ENCODE measurements at places on chromosomes 13 and 19.

GRCh38 chr13:75512253-75512652 is 25.4 kb downstream of the COMMD6 start:
- DNase-seq = peak; percentile 44

- no peak for DNase-seq
Measured at GRCh38 chr13:32840989-32841713, 175.1 kb upstream of the KL start.

DNA sequence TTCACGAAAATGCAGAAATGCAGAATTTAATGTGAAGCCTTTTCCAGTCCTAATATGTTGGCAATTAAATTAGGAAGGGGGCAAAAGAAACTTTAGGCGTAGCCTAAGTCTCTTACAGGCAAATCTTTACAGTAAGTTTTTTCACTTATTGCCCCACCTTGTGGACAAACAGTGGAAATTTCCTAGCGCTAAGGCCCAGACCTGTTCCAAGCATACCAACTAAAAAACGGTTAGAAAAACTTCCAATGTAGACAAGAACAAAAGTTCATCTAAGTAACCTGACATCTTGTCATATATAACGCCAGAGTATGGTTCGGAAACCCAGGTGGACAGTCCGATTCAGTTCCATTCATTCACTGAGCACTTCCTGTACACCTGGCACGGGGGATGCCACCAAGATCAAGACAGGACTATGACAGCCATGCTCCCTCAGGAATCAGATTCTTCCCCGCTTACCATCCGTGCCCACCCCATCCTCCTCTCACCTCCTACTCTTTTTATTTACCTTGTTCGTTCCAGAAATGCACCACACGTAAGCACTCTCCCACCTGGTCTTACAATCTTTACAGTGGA is 4.9 kb downstream of the ZAR1L start:
- peak; percentile 12 for DNase-seq

DNA sequence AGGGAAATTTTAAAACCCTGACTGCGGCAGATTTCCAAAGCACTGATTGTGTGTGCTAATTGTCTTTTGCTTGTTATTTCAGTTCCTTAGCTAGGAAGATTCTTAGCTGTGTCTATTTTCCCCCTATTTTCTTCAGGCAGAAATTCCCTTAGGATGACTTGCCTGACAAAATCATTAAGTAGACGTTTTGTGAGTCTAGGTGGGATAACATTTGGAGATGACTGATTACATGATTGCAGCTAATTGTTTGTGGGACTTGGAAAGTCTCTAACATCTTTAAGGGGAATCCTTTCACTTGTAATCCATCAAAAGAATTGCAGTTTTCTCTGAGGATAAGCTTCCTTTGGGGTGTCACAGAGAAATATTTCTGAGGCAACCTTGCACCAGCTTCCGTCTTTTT is 228.0 kb downstream of the OXGR1 start:
- DNase-seq = no peak

DNA sequence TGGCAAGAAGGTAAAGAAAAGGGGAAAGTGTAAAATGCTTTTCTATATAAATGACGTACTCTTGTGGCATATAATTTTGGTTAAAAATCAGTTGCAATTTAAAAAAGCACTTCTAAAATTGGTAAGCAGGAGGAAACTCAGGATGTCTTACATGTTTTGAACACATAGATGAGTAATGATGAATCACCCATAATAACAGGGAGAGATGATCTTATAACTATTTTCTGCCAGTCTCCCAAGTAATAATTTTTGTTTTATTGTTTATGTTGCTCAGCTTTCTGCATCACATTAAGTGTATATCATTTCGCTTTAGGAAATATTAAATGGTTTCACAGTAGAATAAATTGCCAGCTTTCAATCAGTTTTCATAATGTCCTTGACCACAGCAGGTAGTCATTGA is 1430.7 kb upstream of the PCDH20 start:
- DNase-seq = no peak

- no peak for DNase-seq
Measured at GRCh38 chr19:1567116-1567847, 843 bp downstream of the MEX3D start.

- no peak for DNase-seq
Measured at GRCh38 chr13:50599046-50599445, 244.4 kb downstream of the DLEU7 start.

DNA sequence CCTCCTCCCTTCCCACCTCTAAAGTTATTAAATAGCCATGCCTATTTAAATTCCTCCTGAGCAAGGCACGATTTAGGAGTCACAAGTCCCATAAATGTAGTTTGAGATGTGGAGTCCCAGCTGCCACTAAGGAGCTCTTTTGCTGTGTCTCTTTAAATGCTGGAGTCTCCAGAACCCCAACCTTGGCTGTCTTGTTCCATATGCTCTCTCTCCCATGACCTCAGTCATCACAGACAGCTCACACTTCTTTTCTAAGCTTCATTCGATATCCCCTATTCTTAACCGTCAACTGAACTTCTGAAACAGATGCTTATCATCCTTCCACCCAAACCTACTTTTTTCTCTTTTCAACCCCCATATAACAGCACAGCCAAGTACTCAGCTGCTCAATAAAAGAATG is 197.1 kb downstream of the VWA8 start:
- no peak for DNase-seq

DNA sequence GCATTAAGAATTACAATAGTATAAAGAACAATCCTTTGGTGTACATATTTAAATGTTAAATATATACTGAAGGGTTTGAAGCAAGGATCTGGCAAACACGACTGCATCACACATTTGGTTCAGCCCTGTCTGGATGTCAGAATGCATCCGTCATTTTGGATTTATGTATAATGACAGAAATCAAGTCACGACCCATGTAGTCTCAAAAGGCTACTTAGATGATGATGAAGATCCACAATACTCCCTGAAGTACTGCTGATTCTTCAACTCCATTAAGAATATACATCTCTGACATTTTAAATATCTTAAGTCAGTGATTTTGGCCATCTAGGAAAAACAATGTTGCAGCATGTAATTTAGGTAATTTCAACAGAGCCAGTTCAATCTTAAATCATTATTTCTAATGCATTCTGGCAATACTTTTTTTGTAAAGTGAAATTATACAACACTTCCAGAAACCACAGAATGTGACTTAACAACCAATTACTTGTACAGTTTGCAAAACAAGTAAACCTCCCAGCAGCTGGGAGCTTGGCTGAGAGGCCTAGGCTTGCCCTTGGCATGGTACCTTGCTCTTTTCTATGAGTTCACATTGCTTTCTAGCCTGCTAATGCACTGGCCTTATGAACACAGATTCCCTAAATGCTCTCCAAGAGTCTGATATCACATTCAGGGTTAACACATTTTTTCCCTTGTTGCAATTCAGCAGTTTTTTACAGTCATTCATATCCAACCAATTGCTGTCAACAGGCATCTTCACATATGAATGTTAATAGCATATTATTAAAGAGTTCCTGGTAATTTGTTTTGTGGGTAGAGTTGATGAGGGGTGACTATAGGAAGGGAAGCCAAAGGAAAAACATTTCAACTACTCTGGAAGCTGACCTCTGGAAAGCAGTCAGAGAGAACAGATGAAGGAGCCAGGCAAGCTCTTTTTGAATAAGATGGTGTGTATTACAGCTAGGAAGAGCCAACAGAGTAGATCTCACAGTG is 175.2 kb downstream of the ENOX1 start:
- no peak for DNase-seq

DNA sequence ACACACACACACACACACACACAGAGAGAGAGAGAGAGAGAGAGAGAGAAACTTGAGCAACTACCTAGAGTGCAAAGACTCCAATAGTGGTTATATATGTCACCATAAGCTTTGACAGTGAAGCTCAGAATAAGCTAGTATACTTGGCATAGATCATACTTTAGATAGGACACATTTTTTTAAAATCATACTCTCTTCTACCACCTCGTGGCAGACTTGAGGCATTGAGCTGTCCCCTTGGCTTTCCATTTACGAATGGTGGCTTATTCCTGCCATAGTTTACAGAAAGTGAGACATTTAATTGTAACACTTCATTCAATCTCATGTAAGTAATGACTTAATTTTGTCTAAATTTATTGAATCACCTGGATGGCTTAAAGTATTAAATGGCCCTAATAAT is 108.2 kb downstream of the EDNRB start:
- peak; percentile 4 for DNase-seq

- peak; percentile 100 for DNase-seq
Measured at GRCh38 chr19:35931161-35931873, 4.9 kb upstream of the LRFN3 start.

GRCh38 chr19:12603714-12604113 is 6.9 kb downstream of the ZNF490 start:
- DNase-seq = peak; percentile 42

GRCh38 chr13:54775501-54776191 is 1747.0 kb downstream of the OLFM4 start:
- no peak for DNase-seq

GRCh38 chr19:7492142-7492541 is 3.3 kb upstream of the PEX11G start:
- DNase-seq = no peak

- DNase-seq = no peak
Measured at GRCh38 chr13:20349564-20350381, 117.7 kb upstream of the GJB6 start.

- peak; percentile 46 for DNase-seq
Measured at GRCh38 chr13:51451467-51452360, 1.1 kb downstream of the INTS6 start.

DNA sequence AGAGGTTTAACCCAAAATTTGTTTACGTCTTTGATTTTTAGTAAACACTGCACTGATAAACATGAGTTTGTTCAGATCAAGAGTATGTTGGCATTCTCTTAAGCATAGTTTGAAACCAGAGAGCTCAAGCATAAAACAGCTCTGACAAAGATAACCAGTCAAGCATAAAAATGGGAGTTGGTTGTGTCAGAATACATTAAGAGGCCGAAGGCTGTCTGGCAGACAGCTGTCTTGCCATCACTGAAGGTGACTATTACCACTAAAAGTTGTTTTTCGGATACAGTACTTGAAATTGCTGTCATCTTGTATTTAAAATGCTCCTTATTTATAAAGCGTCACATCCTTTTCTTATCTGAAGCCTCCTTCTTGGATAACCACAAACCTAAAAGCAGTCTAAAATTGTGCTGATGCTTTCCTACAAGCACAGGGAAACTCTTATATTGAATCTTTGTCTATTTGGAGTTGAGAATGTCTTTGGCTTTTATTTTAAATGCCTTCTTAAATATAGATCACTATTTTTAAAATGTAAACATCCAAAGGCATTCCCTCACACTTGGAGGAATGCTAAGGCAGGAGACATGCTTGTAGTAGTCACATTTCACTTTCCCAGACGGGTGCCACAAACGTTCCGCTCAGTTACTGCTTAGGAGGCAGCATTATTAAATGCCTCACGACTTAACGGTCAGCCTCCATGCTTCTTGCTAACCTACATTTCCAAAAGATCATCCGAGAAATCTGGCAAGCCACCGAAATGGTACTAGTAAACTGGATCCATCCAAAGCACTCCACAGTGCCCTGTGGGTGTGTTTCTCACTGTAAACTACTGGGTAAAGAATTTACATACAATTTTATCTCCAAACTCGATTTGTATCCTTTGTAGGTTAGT is 1.5 kb downstream of the SMAD9 start:
- DNase-seq = no peak

DNA sequence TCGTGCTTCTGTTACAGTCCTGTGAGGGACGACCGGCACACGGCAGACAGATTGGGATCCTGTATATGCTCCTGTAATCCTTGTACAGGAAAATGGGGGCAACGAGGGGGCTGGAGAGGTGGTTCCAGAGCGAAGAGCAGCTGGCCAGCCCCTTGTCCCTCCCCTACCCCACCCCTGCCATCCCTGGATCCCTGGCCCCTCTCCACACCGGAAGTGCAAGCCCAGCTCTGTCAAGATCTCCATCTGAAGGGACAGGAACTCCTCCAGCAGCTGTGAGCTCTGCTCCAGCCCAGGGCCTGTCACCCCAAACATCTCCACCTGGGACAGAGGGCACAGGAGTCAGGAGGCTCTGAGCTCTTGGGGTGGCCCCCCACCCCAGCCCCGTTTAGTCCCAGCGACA is 5.5 kb upstream of the CCER2 start:
- no peak for DNase-seq

- no peak for DNase-seq
Measured at GRCh38 chr13:104382951-104383350, 1316.7 kb upstream of the SLC10A2 start.

DNA sequence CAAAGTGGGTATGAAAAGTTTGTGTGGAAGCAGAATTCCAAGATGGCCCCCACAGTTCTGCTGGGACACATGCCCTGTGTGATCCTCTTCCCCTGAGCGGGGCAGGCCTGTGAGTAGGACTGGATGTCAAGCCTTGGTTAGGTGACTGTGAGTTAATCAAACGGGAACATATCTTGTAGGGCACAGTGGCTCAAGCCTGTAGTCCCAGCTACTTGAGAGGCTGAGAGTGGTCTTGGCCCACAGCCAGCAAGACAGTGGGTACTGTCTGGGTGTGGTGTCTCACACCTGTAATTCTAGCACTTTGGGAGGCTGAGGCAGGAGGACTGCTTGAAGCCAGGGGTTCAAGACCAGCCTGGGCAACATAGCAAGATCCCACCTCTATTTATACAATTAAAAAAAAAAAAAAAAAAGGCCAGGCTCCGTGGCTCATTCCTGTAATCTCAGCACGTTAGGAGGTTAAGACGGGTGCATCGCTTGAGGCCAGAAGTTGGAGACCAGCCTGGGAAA is 6.4 kb downstream of the ZNF653 start:
- DNase-seq = no peak

DNA sequence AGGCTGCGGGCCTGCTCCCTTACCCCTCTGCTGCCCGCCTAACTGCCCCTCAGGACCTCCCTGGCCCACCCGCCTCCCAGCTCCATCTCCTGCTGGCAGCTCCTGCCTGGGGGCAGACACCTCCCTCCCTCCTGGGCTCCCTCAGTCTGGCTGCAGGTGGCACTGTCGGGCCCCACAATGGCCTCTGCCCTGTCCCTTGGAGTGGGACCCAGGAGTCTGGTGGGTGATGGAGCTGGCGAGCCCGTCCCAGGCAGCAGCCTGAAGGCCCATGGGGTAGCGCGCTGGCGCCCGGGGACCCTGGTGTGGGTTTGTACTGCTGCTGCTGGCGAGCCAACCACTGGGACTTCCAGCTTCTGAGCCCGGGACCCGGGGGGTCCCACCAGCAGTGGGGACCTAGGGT is 83.6 kb downstream of the KDM4B start:
- no peak for DNase-seq

GRCh38 chr19:8261347-8261746 is 46.8 kb downstream of the CD320 start:
- no peak for DNase-seq

DNA sequence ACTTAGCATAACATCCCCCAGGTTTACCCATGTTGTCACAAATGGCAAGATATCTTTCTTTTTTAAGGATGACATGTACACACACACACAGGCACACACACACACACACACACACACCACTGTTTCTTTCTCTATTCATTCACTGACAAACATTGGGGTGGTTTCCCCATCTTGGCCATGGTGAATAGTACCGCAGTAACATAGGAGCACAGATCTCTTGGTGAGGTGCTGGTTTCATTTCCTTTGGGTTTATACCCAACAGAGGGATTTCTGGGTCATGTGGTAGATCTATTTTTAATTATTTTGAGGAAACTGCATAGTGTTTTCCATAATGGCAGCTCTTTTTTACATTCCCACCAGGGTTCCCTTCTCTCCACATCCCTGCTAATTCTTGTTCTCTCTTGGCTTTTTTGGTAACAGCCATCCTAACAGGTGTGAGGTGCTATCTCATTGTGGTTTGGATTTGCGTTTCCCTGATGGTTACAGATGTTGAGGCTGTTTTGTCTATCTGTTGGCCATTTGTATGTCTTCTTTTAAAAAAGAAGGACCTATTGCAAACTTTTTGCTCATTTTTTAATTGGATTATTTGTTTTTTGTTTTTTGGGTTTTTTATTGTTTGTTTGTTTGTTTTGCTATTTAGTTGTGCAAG is 251.7 kb upstream of the IRS2 start:
- no peak for DNase-seq

- no peak for DNase-seq
Measured at GRCh38 chr13:64867856-64868255, 2362.3 kb downstream of the PCDH9 start.
